ENCODE measurements at places on chromosomes 11 and 22.

- no peak for DNase-seq
Measured at GRCh38 chr22:47629791-47630655, 867.6 kb downstream of the TBC1D22A start.

GRCh38 chr11:70243912-70244652, 26.4 kb upstream of the PPFIA1 start:
- no peak for DNase-seq

GRCh38 chr11:95563859-95564258, 225.7 kb downstream of the FAM76B start:
- DNase-seq: no peak

DNA sequence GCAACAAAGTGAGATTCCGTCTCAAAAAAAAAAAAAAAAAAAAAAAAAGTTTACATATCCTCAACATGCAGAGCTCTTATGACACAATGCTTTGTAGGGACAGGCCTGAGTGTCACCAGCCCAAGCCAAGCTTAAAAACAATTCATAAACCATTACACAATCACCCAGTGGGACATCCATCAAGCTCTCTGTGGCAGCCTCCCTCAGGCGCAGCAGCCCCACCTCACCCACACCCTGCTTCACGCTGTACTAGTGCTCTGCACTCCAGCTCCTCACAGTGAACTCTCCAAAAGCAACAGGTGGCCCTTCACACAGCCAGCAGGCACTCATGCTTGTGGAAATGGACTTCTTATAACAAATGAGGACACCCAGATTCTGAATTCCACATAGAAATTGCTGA, 3.5 kb upstream of the FOXRED2 start:
- DNase-seq: no peak
